ENCODE measurements at places on chromosomes 1 and 21. TPM values are rescaled to one million over a fixed set of nuclear protein-coding genes. Genes with fewer than 3 reads are reported as not detected.

The LCE6A gene
- total RNA-seq, result not detected

The ASCL5 gene
- total RNA-seq, result not detected

The TNFRSF1B gene
- 47.1 TPM for total RNA-seq

The TYW3 gene
- 17.1 TPM for total RNA-seq

GRCh38 chr21:41250519-41250918 is 66.1 kb upstream of the FAM3B start:
- DNase-seq, result no peak

DNA sequence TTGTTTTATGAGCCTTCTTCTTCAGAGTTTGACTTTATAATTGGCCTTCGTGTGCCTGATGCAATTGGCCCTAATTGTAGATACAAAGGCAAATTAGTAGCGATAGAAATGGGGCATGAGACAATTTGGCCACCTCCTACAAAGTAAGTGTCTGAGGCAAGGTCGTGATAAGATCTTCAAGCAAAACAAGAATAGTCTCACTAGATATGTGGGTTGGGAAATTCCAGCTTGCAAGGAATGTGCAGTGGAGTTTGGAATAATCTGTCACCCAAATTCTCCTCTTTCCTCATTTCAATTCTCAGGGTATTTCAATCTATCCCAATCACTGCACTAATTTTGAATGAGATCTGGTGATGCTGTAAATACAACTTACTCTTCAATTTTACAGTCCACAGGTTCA is 11.4 kb upstream of the TSNAX start:
- DNase-seq, result no peak

DNA sequence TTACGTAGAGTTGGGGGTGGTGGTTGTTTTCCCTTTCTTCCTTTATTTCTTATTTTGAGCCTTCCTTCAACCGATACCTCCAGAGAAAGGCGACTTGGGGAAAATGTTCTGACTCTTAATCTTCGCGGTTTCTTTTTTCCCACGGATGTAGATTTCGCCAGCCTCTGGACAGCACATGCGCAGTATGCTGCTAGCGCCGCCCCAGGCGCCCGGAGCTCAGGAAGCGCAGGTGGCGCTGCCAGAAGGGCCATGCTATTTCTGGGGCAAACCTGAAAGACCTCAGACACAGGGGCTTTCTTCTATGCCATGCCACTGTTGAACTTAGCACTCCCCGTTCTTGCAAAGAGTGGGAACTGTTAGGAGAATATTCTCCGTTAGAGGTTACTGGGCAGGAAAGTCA is 392.1 kb downstream of the KIF26B start:
- no peak for DNase-seq

GRCh38 chr1:42940851-42941639 is 17.6 kb downstream of the SLC2A1 start:
- no peak for DNase-seq

DNA sequence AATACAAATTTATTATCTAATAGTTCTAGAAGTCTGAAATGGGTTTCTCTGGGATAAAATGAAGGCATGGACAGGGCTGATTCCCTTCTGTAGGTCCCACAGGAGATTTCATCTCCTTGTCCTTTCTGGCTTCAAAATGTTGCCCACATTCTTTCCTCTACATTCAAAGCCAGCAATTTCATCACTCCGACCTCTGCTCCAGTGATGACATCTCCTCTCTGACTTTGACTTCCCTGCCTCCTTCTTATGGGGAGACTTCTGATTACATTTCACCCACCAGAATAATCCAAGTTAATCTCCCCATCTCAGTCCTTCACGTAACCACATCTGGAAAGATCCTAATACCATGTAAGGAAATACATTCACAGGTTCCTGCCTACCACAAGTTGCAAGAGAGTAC is 358.0 kb upstream of the C1orf87 start:
- no peak for DNase-seq

GRCh38 chr1:205067031-205067430 is 17.2 kb downstream of the TMEM81 start:
- DNase-seq, result no peak

- DNase-seq, result no peak
Observed at GRCh38 chr1:23651069-23651808, 40.4 kb upstream of the RPL11 start.

DNA sequence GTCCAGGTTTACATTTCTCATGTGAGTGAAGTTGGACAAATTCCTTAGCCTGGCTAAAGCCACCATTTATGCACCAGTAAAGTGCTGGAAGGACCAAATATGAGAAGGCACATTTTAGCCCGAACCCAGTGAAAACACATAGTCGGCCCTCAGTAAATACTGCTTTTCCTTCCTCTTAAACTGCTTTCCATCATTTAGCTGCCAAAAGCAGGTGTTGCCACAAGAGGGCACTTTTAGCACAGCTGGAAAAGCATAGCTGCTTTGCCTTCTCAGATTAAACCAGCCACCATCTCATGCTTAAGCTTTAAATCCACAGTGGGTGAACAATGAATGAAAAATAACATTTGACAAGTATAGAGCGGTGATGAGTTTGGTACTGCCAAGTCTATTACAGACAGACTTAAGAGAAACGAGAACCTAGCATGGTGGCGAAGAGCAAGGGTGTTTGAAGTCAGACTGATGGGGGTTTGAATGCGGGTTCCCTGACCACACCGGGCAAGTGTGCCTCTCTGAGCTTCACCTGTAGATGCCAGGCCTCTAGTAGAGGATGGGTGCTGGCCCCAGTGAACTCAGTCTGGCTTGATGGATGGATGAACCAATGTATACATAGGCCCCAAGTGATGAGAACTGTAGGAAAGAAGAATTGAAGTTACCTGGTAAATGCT is 57.8 kb downstream of the SLC35D1 start:
- peak; percentile 71 for DNase-seq

DNA sequence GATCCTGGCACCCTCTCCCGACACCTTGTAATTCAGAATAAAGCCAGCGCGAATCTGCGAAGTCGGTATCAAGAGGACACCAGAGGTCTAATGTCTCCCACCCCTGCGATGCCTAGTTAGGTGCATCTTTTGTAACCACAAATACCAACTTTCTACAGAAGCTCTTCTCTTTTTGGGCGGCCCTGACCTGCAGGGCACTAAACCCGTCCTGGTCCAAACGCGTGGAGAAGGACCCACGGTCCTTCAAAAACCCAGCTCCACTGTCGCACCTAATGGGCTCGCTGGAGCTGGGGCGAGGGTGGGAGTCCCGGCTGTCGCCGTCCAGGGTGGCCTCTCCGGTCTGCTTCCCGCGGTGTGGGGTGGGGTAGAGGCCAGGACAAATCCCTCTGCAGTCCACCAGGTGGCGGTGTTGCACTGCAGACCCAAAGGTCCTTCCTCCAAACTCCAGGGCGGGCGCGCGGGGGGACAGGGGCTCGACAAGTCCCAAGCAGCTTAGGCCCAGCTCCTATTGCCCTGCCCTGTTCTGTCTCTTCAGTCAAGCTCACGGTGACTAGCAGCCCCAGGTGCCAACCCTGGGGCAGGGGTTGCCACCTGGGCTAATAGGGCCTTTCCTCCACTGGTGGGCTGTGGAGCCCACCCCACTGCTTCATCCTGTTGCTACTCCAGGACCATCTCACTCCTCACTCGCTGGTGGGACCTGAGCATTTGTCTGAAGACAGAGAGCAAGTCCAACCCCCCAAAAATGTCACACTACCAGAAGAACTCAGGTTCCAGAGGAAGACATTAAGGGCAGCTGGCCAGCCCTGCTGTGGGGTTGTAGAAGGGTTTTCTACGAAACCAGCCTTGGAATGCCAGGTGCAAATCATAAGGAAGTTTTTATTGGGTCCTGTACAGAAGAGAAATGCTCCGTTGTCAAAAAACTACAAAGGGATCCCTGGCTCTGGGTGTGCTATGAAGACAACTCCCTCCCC is 2.8 kb downstream of the HES3 start:
- peak; percentile 94 for DNase-seq

DNA sequence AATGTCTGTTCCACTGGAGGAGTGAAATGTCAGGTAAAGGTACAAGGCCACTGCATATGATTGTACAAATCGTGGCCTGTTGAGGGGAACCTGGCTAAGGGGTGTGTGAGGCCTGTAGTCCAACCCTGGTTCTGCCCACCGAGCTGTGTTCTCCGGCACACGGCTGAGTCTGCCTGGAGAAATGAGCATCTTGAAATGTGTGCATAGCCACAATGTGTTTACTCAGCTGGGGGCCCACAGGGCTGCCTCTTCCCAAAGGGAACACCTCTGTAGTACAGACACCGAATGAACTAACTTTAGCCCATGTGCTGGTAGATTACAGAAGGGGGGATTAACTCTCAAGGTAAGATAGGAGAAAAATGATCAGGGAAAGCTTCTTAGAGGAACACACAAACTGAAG is 30.2 kb downstream of the AK4 start:
- DNase-seq, result no peak

DNA sequence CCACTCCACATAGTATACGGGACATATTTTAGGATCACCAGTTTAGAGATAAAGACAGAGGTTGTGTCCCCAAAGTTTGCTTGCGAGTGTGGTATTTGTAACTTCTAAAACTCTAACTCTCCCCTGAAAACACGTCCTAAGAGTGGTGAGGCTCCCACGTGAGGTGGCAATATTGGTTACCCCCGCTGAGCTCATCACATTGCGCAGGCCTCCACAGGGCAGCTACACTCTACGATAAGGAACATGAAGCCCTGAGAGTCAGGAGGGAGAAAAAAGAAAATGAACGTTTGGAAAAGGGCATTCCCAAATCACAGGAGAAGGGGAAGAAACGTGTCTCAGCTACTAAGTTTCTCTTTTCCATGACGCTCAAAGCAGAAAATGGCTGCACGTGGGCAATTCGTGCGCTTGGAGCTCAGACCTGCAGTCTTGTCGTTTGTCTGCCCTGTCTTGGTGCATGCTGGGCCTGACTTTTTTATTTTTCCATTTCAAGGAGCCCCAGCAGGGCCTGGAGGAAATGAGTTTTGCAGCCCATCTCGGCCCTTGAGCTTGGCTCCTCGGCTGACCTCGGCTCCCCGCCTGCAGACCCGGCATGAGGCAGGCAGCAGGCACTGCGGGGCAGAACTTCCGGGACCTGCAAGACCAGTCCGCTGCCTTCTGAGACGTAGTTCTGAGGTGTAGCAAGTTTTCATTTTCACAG is 25.7 kb downstream of the ERG start:
- DNase-seq, result no peak

GRCh38 chr1:207808322-207808705 is 56.5 kb downstream of the CD46 start:
- no peak for DNase-seq

Data from kidney (tissue), 22 donors.